Activated CD4-positive, CD25-positive, alpha-beta regulatory T cell (primary cell): ENCODE measurements at places on chromosomes 13 and 19.

- DNase-seq: no peak
These were observed 5.4 kb upstream of the CAMSAP3 start for GRCh38 chr19:7590256-7590655.

GRCh38 chr19:8510589-8511115 is 3.3 kb downstream of the ZNF414 start:
- no peak for DNase-seq

- DNase-seq: no peak
These were observed 5.7 kb downstream of the WDR62 start for GRCh38 chr19:36060430-36060829.

GRCh38 chr19:53007606-53008005 is 6.1 kb upstream of the ERVV-1 start:
- no peak for DNase-seq

- DNase-seq: no peak
These were observed 34.5 kb downstream of the MTUS2 start for GRCh38 chr13:28854657-28855056.

- no peak for DNase-seq
These were observed 42.7 kb downstream of the ARHGAP35 start for GRCh38 chr19:46903458-46903857.

DNA sequence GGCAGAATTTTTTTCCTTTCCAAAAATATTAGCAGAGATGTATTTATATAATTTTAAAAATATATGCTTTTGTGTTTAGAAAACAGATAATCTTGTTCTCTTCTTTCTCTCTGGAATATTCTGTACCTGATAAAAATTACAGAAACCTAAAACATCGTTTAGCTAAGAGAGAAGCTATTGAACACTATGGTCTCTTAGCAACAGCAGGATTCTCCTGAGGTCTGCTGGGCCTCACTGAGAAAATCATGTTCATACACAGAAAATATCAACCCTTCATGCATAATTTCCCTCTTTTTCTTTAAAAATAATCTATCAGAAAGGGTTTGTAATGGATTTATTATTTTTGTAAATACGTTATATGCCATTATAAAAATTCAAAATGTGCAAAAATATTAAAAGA is 242.2 kb downstream of the DCLK1 start:
- DNase-seq: no peak

GRCh38 chr13:36098080-36098479 is 33.1 kb downstream of the DCLK1 start:
- DNase-seq: no peak

DNA sequence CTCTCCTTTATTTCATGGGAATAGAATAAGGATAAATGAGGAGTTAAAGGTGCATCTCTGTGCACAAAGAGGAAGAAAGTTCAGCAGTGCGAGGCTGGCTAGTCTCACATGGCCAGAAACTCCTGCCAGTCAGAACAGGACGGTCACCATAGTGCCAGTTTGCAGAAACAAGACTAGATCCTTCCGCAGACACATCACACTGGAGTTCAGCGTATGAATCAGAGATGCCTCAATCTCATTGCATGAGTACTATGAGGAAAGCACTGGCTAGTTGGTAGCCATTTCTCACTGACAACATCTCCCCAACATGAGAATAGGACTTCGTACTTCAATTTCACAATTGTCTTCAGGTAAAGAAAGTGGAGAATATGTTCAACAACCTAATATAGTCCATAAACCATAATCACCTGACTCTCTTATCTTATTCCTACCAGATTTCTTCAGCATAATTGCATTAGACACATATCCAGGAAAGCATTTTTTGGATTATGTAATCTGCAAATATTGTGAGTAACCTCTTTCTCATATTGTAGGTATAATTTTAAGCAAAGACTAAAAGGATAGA is 34.9 kb downstream of the RXFP2 start:
- DNase-seq: no peak

DNA sequence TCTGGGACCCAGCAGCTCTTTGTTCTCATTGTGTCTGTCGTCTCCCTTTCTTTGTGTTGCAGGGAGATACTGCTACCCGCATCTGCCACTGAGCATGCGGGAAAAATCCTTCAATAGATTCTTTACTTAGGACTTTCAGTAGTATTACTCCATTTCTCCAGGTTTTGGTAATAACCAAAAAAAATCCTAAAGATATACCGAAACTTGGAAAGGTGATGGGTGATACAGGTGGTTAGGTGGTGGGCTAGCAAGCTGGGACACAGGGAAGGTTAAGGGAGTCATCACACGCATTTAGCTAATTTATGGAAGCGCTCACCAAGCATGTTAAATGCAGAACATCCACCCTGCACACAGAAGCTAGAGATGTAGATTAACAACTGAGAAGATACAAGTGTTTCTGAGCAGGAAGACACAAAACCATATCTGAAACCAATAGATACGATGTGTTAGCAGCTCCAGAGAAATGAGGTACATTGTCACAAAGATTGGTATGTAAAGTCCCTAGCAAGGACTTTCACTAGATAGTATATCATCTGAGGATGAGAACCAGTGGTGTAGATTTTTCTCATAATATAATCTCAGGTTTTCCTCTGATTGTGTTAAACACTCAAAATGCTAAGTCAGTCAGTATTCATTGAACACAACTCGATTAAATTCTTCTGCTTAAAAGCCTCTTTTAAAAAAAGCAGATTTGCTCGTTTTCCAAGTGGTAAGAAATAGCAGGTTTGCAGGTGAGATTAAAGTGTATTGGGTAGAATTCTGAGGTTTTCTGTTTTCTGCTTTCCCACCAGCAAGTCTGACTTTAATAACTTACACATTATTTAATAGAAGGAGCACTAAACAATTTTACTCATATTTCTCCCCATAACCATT is 1.2 kb upstream of the SLAIN1 start:
- DNase-seq: no peak

- no peak for DNase-seq
These were observed 1066.7 kb upstream of the PCDH20 start for GRCh38 chr13:62482351-62482750.

DNA sequence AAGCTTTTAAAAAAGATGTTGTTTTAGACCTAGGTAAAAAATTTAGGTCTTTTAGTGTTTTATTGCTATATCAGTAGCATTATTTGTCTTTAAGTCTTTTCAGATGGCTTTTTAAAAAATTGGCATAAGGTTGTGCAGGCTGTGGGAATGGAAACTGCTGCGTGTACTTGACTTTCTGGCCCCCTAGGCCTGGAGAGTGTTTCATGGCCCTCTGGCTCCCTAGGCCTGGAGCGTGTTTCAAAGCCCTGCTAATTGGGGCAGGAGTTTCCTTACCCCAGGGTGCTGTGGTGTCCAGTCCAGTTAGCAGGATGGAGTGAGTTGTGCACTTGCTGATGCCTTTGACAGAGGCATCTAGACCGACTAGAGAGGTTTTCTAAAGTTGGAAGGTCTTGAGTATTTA is 23.8 kb downstream of the PRAM1 start:
- DNase-seq: no peak

- DNase-seq: no peak
These were observed 112.1 kb downstream of the LACC1 start for GRCh38 chr13:43991773-43992201.

DNA sequence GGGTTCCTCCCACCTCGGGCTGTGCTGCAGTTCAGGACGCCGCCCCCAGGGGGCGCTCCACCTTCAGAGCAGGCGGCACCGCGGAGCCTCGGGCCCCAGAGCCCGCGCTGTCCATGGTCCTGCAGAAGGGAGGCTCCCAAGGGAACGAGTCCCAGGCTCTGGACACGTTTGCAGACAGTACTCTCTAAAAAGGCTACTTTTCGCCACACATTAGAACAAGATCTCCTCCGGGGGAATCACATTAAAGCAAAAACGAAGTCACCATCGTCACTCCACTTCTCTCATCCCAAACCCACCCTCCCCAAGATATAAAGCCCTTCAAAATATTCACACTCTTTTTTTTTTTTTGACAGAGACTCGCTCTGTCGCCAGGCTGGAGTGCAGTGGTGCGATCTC is 4.6 kb upstream of the SIGLEC10 start:
- peak; percentile 90 for DNase-seq

- no peak for DNase-seq
These were observed 121.2 kb downstream of the STARD13 start for GRCh38 chr13:33164331-33164730.

GRCh38 chr13:49353908-49354307 is 90.0 kb downstream of the CAB39L start:
- no peak for DNase-seq

GRCh38 chr13:103539265-103539664 is 473.0 kb upstream of the SLC10A2 start:
- DNase-seq: no peak

DNA sequence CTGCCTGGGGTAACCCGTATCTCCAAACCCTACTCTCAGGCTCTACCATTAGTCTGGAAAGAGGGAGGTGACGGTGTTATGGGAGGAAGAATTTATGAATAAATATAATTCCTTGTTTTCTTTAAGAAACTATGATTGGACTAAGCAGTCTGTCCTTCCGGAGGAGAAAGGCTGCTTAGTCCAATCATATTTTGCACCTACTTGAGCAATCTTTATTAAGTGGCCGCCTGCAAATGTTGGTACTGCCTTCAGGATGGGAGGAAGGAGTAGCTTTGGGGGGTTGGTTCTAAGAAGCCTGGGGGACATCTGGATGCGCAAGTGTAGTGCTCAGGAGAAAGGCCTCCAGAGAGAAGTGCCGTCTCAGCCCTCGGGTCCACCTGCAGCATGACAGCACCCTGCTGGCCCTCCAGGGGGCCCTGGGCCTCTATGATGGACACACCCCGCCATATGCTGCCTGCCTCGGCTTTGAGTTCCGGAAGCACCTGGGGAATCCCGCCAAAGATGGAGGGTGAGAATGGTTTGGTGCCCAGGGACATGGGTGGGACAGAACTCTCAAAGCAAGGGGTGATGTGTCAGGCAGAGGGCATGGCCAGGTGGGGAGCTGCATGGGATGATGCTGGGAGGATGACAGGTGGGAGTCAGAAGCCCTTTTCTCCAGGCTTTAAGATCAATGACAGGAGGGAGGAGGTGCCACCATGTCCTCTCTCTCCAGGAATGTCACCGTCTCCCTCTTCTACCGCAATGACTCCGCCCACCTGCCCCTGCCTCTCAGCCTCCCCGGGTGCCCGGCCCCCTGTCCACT is 4.1 kb downstream of the ACP4 start:
- no peak for DNase-seq

GRCh38 chr19:611481-611868 is 21.8 kb downstream of the HCN2 start:
- peak; percentile 29 for DNase-seq

- DNase-seq: no peak
These were observed 17.8 kb downstream of the ZNF507 start for GRCh38 chr19:32363175-32363574.

DNA sequence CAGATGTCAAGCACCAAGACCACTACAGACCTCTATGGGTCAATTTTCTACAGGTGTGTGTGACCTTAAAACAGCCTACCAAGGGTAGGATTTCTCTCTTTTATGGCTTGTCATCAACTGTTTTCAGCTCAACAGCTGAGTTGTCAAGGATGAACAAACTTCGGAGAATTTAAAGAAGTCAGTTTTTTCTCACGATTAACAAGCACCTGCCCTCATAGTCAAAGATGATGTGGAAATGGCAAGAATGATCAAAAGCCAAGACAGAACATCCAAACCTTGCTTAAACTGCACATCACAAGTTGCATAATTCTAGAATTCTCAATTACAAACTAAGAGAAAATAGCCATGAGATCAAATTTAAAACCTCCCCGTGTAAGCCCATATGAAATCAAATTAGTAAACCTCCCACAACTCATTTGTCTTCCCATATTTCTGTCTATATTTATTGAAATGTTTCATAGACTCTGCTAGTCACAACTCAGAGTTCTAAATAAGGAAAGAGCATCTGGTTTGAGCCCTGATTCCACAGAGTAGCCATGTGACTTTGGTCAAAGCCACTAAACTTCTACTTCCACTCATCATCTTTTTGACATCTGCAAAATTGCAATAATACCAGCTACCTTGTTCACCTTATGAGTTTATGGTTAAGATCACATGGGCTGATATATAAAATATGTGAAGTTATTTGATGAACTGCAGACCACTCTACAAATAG is 521.5 kb upstream of the HTR2A start:
- no peak for DNase-seq
